Ascending aorta (tissue), 2 donors: ENCODE measurements at places on chromosomes 5 and 9.

- no peaks in the 10 kb centered on the region for H3K4me1 ChIP-seq
- H3K27ac ChIP-seq, result no peak overlapping the region
- no peak overlapping the region for H3K4me3 ChIP-seq
- H3K27me3 ChIP-seq, result no peaks in the 10 kb centered on the region
- no peaks in the 10 kb centered on the region for H3K36me3 ChIP-seq
Observed at GRCh38 chr9:17775656-17776055, 196.8 kb downstream of the SH3GL2 start.

DNA sequence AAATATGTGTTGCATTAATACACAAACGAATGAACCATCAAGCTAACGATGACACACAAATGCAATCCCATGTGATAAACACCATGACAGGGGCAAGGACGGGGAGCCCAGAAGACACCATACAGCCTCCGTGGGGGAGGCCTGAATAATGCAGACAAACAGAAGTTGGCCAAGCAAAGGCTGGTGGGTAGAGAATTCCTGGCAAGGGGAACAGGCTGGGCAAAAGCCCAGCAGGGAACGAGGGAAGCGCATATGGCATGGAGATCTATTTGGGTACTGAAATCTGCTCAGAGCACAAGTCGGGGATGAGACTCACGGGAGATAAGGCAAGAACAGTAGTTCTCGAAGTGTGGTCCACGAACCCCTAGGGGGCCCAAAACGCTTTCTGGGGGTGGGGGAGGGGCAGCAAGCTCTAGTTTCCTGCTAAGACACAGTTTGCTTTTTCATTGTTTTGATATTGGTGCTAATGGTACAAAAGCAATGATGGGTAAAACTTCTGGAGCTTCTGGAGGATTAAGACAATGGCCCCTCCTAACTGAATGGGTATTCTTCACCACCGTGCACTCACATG lies 42.9 kb upstream of the FBXW11 start:
- H3K4me3 ChIP-seq, result no peak overlapping the region
- peaks cover 16% of the 10 kb centered on the region for H3K36me3 ChIP-seq
- DNase-seq, result no peak

- no peak overlapping the region for H3K4me3 ChIP-seq
- H3K4me1 ChIP-seq, result no peaks in the 10 kb centered on the region
- H3K27ac ChIP-seq, result no peak overlapping the region
Observed at GRCh38 chr5:34919077-34919476, 3.6 kb downstream of the BRIX1 start.

- no peak overlapping the region for H3K4me3 ChIP-seq
- no peak overlapping the region for H3K27ac ChIP-seq
- no peak for DNase-seq
- H3K27me3 ChIP-seq, result no peaks in the 10 kb centered on the region
Observed at GRCh38 chr5:15655683-15656082, 155.7 kb downstream of the FBXL7 start.

DNA sequence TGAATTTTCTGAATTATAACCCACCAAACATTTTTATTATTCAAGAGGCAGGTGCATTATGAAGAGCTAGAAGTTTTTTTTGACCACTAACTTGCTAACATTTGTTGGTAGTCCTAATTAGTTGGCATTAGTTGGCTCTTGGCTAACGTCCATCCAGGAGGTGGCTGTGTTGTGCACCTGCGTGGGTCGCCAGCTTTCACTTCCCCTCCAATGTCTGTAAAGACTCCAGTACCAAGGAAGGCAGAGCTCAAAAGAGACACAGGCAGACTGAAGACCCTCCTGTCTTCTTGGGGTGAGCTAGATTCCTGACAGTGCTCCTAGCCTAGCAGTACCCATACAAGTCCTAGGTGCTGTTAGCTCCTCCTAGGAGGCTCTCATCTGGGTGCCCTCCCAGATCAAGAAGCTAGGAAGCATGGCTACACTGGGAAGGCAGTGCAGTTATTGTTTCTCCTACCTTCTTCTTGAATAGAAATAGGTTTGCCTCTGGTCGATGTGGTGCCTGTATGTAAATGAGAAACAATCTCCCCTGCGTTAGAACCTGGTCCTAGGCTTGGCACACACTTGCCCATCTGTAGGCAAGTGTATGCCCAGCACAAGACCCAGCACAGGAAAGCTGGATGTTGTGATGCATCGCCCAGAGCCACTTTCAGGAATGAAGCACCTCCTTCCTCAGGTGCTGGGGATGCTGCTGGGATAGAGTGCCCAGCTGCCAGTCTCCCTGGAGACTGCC lies 190.9 kb downstream of the ICE1 start:
- no peaks in the 10 kb centered on the region for H3K27me3 ChIP-seq
- DNase-seq, result no peak
- no peaks in the 10 kb centered on the region for H3K4me1 ChIP-seq
- no peaks in the 10 kb centered on the region for H3K36me3 ChIP-seq

DNA sequence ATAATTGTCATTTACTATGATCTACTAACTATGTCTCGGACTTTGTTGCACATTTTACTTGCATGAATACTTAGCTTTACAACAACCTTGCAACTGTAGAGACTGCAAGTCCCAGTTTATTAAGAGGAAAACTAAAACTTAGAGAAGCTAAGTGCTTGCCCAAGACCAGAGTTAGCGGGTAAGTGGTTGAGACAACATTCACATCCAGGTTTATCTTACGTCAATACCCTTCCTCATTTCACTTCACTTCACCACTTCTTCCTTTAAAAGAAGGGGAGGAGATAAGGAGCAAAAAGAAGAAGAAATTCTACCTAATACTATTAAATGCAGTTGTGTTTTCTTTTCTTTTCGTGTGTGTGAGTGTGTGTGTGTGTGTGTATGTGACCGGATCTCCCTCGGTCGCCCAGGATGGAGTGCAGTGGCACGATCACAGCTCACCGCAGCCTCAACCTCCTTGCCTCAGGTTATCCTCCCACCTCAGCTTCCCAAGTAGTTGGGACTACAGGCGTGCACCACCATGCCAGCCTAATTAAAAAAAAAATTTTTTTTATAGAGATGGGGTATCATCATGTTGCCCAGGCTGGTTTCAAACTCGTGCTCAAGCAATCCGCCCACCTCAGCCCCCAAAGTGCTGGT lies 37.4 kb downstream of the MEGF9 start:
- H3K27ac ChIP-seq, result no peak overlapping the region
- no peaks in the 10 kb centered on the region for H3K36me3 ChIP-seq
- H3K4me1 ChIP-seq, result no peaks in the 10 kb centered on the region
- no peak for DNase-seq
- H3K27me3 ChIP-seq, result no peaks in the 10 kb centered on the region

- no peak for DNase-seq
Observed at GRCh38 chr5:156883316-156883875, 33.3 kb downstream of the PPP1R2B start.

DNA sequence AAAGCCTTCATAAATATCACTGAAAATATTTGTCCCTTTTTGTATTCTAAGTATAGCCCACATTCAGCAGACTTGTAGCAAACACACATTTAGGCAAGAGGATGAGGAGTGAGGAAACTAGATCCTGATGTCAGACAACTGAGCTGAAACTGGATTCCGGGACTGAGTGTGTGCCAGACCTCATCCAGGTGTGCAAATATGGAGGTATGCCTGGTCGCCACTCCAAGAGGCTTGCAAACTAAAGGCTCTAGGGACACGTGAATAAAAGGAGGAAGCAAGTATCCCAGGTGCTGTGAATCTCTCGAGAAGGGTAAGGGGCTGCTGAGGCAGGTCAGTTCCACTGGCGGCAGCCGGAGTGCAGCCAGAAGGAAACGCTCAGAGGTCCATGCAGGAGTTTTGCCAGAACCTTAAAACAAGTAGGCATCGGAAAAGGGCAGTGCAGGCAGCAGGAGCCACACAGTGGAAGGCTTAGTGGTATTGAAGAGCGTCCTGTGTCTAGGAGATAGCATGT lies 77.4 kb upstream of the ALDH1B1 start:
- peaks cover 21% of the 10 kb centered on the region for H3K4me1 ChIP-seq
- DNase-seq, result no peak
- no peak overlapping the region for H3K4me3 ChIP-seq
- H3K27me3 ChIP-seq, result no peaks in the 10 kb centered on the region
- H3K27ac ChIP-seq, result no peak overlapping the region
- H3K36me3 ChIP-seq, result no peaks in the 10 kb centered on the region

DNA sequence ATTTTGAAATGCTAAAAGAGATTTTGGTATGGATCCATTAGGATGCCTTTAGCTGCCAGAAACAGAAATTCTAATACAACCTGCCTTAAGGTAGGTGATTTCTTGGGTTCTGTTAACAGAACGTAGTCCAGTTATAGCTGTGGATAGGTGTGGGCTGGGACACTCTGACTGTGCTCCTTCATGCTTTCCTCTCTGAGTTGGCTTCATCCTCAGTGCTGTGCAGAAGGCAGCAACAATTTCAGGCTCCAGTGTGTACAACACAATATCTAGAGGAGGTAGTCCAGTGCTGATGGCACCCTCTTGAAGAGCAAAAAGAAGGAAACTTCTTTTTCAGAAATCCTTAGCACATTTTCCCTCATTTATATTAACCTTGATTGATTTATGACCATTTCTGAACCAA lies 34.4 kb downstream of the NNT start:
- H3K27me3 ChIP-seq, result no peaks in the 10 kb centered on the region
- H3K36me3 ChIP-seq, result no peaks in the 10 kb centered on the region
- peak overlapping the region; percentile 33 for H3K27ac ChIP-seq

GRCh38 chr5:109756543-109757185 lies 66.9 kb downstream of the MAN2A1 start:
- no peak overlapping the region for H3K27ac ChIP-seq
- H3K4me3 ChIP-seq, result no peak overlapping the region

- H3K27ac ChIP-seq, result peak overlapping the region; percentile 45
- no peak overlapping the region for H3K4me3 ChIP-seq
- DNase-seq, result no peak
- no peaks in the 10 kb centered on the region for H3K4me1 ChIP-seq
- H3K36me3 ChIP-seq, result no peaks in the 10 kb centered on the region
Observed at GRCh38 chr5:100828071-100828897, 74.8 kb downstream of the ST8SIA4 start.

GRCh38 chr5:122947772-122948171 lies 88.8 kb downstream of the PPIC start:
- peaks cover 3% of the 10 kb centered on the region for H3K36me3 ChIP-seq
- no peaks in the 10 kb centered on the region for H3K27me3 ChIP-seq
- H3K4me3 ChIP-seq, result no peak overlapping the region
- DNase-seq, result no peak
- no peak overlapping the region for H3K27ac ChIP-seq

DNA sequence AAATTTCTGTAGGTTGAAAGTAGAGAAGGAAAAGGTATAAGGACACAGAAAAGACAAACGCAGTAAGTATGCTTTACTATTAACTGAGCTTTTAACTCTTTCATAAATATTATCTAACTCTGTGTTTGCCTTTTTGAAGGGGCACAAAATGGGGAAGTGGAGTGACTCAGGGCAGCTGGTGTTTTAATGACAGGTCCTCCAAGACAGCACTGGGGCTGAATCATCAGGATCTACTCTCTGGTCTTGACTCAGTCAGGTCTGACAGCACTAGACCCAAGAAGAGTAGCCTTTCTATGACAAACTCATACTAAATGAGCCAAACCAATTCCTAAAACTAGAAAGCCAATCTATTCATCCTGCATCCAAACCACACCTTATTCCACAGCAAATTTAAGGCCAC lies 102.2 kb downstream of the APTX start:
- H3K4me3 ChIP-seq, result no peak overlapping the region
- no peaks in the 10 kb centered on the region for H3K27me3 ChIP-seq
- no peaks in the 10 kb centered on the region for H3K4me1 ChIP-seq
- DNase-seq, result no peak
- no peaks in the 10 kb centered on the region for H3K36me3 ChIP-seq

DNA sequence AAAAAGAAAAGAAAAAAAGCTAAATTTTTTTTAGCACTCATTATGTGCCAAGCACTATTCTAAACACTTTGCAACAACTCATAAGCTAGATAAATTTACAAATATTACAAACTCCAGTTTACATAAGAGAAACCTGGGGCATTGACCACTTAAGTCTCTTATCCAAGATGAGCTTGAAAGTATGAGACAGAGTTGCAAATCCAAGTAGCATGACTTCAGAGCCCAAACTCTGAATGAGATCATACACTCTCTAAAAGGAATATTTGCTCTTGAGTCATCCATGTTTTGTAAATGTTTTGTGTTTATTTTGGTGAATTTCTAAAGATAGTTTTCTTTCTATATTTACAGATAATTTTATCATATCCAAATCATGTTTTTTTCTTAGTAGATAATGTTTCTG lies 4.0 kb upstream of the SHOC1 start:
- no peaks in the 10 kb centered on the region for H3K4me1 ChIP-seq
- no peaks in the 10 kb centered on the region for H3K27me3 ChIP-seq
- H3K27ac ChIP-seq, result no peak overlapping the region

DNA sequence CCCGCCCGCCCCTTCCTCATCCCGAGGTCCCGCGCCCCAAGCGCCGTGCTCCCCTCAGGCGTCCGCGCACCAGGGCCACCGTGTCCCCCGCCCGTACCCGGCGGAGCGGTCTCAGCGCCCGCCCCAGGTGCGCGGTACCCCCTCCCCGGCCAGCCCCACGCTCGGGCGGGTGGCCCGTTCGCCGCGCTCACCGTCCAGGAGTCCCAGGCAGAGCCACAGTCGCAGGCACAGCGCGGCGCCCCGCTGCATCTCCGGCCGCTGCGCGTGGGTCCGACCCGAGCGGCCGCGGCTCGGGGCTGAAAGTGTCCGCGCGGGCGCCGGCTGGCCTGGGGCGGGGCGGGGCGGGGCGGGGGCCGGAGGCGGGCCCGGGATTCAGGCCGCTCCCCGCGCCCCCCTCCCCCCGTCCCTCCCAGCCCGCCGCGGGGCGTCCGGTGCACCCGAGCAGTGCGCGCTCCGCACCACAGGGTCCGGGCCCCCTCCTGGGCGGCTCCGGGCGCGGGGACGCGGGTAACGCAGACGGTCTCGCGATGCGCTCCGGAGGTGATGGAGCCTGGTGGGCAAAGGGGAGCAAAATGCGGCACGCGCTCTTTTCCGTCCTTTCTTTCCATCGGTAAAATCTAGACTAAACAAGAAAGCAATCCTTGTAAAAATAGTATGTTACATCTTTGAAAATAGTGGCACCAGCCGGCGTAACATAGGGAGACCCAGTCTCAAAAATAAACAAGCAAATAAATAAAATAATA lies at the start of gene FLT4:
FLT4 (minus strand) TSS at position 304 of the 743 bp plus-strand sequence; CDS start at position 249, 55 bp downstream.
- peaks cover 10% of the 10 kb centered on the region for H3K27me3 ChIP-seq
- H3K4me1 ChIP-seq, result peaks cover 3% of the 10 kb centered on the region
- peak within 1 kb of the TSS; percentile 50 for H3K4me3 ChIP-seq
- no peaks in the 10 kb centered on the region for H3K36me3 ChIP-seq
- DNase-seq, result peak; percentile 56

DNA sequence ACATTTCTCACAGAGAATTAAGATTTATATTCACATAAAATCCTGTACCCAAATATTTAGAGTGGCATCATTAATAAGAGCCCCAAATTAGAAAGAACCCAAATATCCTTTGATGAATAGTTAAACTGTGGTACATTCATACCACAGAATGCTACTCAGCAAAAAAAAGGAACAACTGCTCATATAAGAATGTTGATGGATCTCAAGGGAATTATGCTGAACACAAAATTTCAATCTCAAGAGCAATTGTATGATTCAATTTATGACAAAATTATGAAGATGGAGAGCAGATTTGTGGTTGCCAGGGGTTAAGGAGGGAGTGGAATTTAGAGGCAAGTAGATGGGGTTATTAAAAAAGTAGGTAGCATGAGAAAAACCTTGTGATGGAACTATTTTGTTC lies 4.5 kb upstream of the PAIP1 start:
- no peak overlapping the region for H3K4me3 ChIP-seq
- H3K27me3 ChIP-seq, result no peaks in the 10 kb centered on the region
- no peak overlapping the region for H3K27ac ChIP-seq

GRCh38 chr5:176901260-176902101 lies 2.3 kb upstream of the HK3 start:
- DNase-seq, result peak; percentile 15
- H3K27me3 ChIP-seq, result no peaks in the 10 kb centered on the region
- peaks cover 43% of the 10 kb centered on the region for H3K36me3 ChIP-seq
